Cardiac muscle cell (in vitro differentiated cells and primary cell): ENCODE measurements at places on chromosomes 5 and 9. TPM values are rescaled to one million over a fixed set of nuclear protein-coding genes. Genes with fewer than 3 reads are reported as not detected.

DNA sequence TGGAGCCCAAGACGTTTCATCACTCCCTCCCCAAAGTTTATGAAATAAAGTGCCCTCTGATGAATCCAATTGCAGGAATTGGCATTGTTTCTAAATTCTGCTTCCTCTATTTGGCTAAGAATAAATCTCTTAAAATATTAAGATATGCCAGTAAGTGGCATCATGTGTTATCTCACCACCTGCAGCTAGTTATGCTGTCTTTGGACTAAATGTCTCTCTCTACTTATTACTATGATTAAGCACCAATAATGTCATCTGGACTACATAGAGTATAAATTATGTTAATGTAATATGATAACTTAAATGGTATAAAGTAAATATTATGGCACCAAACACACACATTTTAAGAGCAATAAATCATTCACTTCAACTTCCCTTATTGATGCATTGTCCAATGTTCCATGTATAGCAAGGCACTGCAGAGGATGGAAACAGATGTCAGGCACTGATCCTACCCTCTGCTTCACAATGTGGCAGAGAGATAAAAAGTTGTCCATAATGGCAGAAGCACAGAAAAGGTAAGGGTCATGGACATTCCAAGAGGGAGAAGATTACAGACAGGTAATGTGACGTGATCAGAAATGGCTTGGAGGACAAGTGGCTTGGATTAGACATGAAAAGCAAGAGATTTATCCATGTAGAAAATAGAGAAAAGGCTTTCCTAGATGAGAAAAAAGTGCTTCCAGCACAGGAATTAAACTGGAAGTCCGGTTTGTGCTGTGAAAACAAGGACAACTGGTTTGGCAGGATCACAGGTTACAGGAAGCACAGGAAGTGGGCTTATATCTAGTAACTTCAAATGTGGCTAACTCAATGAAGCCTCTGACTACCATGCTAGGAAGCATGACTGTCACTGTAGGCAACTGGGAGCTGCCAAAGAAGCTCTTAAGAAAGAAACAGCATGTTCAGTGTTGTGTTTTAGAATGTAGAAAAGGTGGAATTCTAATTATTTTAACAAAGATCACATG is 26.7 kb downstream of the MARCHF11 start:
- no peak overlapping the region for H3K27ac ChIP-seq
- peaks cover 21% of the 10 kb centered on the region for H3K4me1 ChIP-seq
- H3K27me3 ChIP-seq: no peaks in the 10 kb centered on the region
- H3K36me3 ChIP-seq: no peaks in the 10 kb centered on the region

Gene CER1
- total RNA-seq: 1.3 and 1.8 TPM in 2 replicates

GRCh38 chr5:147188200-147189108 is 46.4 kb upstream of the STK32A start:
- no peaks in the 10 kb centered on the region for H3K4me1 ChIP-seq
- H3K4me3 ChIP-seq: no peak overlapping the region
- H3K36me3 ChIP-seq: no peaks in the 10 kb centered on the region
- no peaks in the 10 kb centered on the region for H3K27me3 ChIP-seq
- DNase-seq: peak; percentile 84

GRCh38 chr9:14722391-14723035 is at the start of gene CER1:
TSS of gene CER1 (minus strand) at chr9:14722733. CDS start at chr9:14722672, 61 bp downstream.
- no peak for DNase-seq
- H3K4me3 ChIP-seq: no peak within 1 kb of the TSS
- no peaks in the 10 kb centered on the region for H3K36me3 ChIP-seq
- H3K4me1 ChIP-seq: no peaks in the 10 kb centered on the region
- no peak within 1 kb of the TSS for H3K27ac ChIP-seq

DNA sequence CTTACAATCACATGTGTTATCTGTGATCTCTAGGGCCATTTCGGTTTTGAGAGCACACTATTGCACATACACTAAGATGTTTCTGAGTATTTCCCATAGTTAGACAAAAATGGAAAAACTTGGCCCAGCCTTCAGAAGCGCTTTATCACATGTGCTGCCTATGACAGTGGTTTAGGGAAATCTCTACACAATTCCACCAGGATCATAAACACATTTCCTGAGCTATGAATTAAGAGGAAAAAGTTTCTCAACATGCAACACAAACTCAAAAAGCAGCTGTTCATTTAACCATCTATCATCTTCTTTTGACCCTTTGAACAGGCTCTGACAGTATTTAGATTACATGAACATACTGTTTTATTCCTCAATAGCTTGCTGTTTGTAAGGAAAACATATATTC is 15.1 kb downstream of the FGF1 start:
- H3K36me3 ChIP-seq: no peaks in the 10 kb centered on the region
- DNase-seq: no peak
- no peaks in the 10 kb centered on the region for H3K27me3 ChIP-seq
- H3K4me1 ChIP-seq: peaks cover 16% of the 10 kb centered on the region
- no peak overlapping the region for H3K4me3 ChIP-seq

Gene CCNO
- 0.14 and 0.51 TPM in 2 replicates for total RNA-seq

DNA sequence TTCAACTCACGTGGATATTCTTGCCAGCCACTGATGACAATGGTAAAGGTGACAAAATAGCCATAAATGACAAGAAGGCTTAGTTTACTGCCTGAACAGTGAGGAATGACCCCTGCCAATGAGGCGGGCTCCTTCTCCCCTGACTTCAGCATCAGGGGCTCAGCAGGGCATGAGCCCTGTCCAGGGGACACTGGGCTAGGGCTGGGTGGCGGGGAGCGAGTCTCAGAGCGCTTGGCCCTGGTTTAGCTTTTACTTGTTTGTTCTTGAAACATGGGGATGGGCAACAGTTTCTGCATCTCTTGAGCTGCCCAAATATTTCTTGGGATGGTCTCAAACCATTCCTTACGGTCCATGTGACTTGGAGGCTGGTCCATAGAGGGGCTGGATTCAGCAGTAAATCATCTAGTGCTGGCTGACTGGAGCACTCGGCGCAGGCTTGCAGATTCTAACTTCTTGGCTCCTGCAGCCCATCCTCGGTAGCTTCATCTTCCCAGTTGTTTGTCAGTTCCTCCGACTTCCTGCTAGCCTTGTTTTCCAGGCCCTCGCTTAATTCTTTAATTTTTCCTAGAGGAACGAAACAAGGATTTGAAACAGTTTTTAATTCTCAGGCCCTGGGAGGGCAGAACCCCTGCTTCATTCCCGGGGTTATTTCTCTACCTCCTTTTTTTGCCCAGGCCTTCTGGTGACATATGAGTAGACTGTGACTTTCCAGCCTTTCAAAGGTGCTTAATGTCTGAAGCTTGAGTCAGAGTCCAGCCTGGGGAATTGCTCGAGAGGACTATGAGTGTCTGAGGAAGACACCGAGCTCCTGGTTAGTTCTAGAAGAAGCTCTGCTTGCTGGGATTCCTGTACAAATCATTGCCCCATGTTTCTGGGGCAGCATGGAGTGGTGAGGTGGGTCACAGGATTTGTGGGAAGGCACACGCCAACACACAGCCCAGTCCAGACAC is 4.5 kb upstream of the HMCN2 start:
- H3K4me1 ChIP-seq: peaks cover 4% of the 10 kb centered on the region
- H3K36me3 ChIP-seq: no peaks in the 10 kb centered on the region
- peaks cover 44% of the 10 kb centered on the region for H3K27me3 ChIP-seq
- DNase-seq: no peak
- H3K27ac ChIP-seq: no peak overlapping the region

DNA sequence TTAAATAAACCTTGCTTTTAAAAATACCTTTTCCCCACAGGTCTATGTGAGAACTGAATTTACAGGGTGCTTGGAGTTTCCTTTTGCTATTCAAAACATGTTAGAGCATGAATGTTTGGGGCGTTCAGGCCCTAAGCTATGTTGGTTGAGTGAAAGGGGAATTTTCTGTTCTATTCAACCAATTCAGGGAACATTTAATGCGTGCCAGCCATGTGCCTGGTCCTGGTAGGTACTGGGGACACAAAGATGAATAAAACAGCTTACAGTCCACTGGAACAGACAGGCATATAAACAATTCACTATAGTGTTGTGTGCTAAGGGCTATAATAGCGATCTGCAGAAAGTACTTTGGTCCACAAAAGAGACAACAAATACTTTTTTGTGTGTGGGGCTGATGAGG is 108.5 kb downstream of the ZSWIM6 start:
- H3K4me1 ChIP-seq: no peaks in the 10 kb centered on the region
- H3K27ac ChIP-seq: no peak overlapping the region
- no peak for DNase-seq
- no peaks in the 10 kb centered on the region for H3K36me3 ChIP-seq

DNA sequence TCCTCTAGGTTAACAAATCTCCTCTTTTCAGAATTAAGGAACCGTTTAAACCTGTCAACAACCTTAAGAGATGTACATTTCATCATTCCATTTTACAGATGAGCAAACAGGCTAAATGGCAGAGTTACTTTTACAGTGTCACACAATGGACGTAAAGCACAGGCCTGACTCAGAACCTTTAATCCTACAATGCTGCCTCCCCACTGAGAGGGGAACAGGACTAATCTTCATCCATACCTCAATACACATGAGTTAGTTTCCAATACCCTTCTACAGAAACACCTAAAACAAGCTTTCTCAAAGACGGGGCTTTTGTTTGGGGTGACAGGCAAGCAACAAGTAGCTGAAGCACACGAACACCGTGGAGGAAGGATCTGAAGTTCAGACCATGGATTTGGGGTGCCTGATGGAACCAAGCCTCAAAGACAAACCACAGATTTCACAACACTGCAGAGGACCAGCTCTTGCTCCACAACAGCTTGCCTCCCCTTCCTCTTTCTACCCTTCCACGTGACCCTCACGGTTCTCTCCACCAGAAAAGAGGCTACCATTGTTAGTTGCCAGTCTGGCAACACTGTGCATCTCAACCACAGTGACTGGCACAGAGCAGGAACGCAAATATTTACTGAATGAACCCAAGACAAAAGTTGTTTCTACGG is 1.8 kb downstream of the RNF130 start:
- peak; percentile 20 for DNase-seq
- H3K27me3 ChIP-seq: no peaks in the 10 kb centered on the region
- H3K27ac ChIP-seq: no peak overlapping the region

DNA sequence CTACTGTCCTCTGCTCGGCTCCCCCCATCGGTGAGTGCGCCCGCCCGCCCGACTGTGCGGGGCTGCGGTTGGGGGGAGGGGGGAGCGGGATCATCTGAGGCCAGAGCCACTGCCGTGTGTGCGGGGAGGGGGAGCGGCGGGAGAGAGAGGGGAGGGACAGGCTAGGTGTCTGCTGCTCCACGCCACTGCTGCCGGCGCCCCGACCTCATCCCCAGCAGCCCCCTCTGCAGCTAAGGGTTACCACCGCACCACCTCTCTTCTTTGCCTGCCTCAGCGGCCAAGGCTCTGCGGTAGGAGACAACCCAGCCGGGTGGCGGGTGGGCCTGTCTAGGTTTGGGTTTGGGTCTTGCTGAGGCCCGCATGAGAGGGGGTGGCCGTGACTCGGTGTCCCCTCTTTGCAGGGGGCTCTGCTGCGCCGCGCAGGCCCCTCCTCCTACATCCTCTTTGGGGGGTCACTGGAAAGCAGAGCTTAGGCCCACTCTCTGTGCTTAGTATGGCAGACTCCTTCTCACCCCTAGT is 670 bp upstream of the PURA start:
- H3K4me1 ChIP-seq: peaks cover 26% of the 10 kb centered on the region
- DNase-seq: no peak
- H3K36me3 ChIP-seq: no peaks in the 10 kb centered on the region
- peaks cover 53% of the 10 kb centered on the region for H3K27me3 ChIP-seq

Gene HRCT1
- total RNA-seq: not detected in 2 replicates
